Vagina (tissue), 2 donors: ENCODE measurements at places on chromosomes 16 and 17. TPM values are rescaled to one million over a fixed set of nuclear protein-coding genes. Genes with fewer than 3 reads are reported as not detected.

GRCh38 chr17:19456016-19456927 is 45.2 kb downstream of the RNF112 start:
- DNase-seq = peak; percentile 67

GRCh38 chr17:34066528-34066927 is 188.6 kb upstream of the CCL2 start:
- peak; percentile 52 for DNase-seq

DNA sequence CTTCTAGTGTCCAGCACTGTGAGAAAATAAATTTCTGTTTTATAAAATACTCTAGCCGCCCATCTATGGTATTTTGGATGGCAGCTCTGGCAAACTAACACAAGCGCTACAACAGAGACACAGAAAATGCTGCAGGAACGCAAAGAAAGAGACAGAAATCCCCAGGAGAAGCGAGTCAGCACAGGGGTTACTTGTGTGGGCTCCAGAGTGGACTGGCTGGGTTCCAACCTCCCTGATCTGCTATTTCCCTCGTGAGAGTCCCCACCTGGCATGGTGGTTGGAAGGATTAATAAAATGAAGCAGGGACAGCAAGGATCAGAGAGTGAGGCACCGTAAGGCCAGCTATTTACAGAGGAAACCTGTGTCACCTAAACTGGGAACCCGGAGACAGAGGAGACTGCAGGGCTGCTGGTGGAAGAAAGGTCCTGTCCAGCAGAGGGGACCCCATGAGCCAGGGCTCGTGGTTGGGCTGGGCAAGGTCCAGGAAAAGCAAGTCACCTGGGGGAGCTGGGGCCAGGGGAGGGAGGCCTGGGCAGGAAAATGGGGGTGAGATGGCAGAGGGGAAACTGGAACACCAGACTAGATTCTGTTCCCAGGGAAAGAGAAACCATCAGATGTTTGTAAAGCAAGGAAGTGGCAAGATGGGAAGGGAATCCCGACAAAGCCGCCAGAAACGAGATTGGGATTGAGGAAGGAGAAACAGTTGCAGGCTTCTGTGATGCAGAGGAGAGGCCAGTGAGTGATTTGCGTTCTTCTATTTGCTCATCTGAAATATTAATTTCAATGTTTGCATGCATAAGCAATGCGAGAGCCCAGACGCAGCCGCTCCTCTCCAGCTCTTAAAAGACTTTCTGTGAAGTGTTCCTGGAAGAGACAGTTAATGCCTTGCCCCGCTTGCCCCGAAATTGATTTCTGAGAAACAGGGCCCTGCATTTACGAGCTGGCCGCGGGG is 63.0 kb upstream of the TEKT3 start:
- DNase-seq = no peak

GRCh38 chr17:66422186-66422585 is 119.8 kb downstream of the PRKCA start:
- DNase-seq = no peak

DNA sequence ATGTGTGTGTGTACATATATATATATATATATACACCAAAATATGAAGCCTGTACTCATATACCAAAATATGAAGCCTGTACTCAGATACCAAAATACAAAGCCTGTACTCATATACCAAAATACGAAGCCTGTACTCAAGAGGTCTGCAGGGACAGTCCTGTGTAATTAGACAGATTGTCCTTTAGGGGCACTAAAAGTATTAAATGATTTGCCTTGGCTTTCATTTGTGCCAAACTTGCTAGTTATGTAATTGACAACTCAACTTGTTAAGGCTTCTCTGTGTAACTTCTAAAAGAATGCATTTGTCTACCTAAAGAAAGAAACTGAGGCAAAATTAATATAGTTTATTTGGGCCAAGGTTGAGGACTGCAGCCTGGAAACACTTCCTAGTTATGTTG is 30.8 kb upstream of the DHX40 start:
- DNase-seq = no peak

The SDR42E1 gene
- total RNA-seq = 4.2 TPM
